Neuronal stem cell (in vitro differentiated cells): ENCODE measurements at places on chromosomes 16 and 17.

- DNase-seq = no peak
These were observed 122.6 kb upstream of the MED13 start for GRCh38 chr17:62187681-62188080.

DNA sequence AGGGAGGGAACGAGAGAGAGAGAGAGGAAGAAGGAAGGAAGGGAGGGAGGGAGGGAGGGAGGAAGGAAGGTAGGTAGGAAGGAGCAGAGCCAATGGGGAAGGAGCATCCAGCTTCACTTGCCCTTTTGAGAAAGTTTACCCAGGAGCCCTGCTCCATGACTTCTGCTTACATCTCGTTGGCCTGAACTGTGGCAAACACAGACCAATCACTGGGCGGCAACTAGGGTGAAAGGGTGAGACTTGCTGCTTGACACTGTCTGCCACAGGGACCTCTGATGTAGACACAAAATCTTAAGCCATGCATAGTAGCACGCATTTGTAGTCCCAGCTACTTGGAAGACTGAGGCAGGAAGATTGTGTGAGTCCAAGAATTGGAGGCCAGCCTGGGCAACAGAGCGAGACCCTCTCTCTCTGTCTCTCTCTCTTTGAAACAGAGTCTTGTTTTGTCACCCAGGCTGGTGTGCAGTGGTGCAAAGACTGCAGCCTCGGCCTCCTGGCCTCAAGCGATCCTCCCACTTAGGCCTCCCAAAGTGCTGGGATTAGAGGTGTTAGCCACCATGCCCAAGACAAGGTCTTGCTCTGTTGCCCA is 19.5 kb upstream of the TUBG2 start:
- no peak for DNase-seq

GRCh38 chr16:69311533-69312387 is 610 bp downstream of the VPS4A start:
- DNase-seq = peak; percentile 27

DNA sequence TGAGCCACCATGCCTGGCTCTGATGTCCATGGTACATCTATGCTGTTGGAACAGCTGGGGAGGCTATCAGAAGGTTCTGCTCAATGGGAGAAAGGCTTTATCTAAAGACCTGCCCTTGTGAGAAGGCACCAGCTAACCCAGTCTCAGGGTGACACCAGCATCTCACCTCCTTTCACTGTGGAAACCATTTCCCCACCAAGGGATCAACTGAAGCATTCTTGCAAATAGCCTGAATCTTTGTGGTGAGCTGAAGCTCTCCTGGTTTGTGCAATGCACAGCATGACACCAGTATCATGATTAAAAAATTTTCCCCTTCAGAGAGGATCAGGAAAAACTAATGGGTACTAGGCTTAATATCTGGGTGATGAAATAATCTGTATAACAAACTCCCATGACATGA is 5.1 kb downstream of the CCL18 start:
- no peak for DNase-seq
